ENCODE measurements at places on chromosomes 4 and X. TPM values are rescaled to one million over a fixed set of nuclear protein-coding genes. Genes with fewer than 3 reads are reported as not detected.

Gene SYN1
- 1.2 TPM for total RNA-seq

Gene AGTR2
- not detected for total RNA-seq

Gene ASB11
- total RNA-seq: not detected

DNA sequence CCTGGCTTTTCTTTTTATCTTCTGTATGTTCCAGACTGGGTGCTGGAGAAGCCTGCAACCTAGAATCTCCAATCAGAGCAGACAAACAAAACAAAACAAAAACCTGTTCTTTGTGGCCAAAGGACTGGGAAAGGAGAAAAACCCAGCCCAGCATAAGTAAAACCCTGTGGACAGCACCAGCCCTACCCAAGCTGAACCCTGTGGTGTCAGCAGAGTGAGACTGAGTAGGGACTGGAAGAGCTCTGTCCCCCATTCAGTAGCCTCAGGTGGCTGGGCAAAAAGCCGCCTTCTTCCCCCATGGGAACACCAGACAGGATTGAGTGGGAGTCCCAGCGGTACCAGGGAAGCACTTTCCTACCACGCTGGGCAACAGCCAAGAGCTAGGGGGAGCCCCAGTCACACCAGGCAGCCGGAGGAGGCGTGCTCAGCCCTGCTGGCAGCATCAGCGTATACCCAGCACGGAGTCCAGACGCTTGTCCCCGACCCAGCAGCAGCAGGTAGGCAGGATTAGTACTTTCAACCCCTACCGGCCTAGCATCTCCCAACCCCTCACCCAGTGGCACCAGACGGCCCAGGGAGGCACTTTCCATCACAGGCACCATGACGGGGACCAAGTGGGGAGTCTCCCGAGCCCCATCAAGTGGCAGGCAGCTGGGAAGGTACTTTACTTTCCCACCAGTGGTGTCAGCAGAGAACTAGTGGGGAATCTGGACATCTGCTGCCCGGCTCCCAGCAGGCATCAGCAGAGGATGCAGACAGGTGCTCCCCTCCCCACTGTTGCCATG, 8.6 kb upstream of the JADE3 start:
- no peaks in the 10 kb centered on the region for H3K27me3 ChIP-seq
- no peaks in the 10 kb centered on the region for H3K4me1 ChIP-seq
- DNase-seq: peak; percentile 63
- H3K4me3 ChIP-seq: peak overlapping the region; percentile 47
- no peaks in the 10 kb centered on the region for H3K36me3 ChIP-seq
- H3K27ac ChIP-seq: no peak overlapping the region

DNA sequence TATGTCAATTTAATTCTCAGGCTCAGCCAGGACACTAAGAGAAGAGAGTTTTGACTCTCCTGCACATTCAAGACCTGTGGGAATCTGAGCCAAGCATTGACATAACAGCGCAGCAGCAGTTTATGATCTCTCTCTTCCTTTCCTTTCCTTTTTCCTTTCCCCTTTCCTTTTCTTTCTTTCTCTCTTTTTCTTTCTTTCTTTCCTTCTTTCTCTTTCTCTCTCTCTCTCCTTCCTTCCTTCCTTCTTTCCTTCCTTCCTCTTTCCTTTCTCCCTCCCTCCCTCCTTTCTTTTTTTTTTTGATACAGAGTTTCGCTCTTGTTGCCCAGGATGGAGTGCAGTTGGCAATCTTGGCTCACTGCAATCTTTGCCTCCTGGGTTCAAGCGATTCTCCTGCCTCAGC, 21.6 kb downstream of the SAT1 start:
- no peak for DNase-seq
- H3K27ac ChIP-seq: no peak overlapping the region
- H3K4me1 ChIP-seq: no peaks in the 10 kb centered on the region
- H3K36me3 ChIP-seq: no peaks in the 10 kb centered on the region

Gene CASP3
- 9.8 TPM for total RNA-seq

Gene FRMPD4
- under 0.01 TPM for total RNA-seq

DNA sequence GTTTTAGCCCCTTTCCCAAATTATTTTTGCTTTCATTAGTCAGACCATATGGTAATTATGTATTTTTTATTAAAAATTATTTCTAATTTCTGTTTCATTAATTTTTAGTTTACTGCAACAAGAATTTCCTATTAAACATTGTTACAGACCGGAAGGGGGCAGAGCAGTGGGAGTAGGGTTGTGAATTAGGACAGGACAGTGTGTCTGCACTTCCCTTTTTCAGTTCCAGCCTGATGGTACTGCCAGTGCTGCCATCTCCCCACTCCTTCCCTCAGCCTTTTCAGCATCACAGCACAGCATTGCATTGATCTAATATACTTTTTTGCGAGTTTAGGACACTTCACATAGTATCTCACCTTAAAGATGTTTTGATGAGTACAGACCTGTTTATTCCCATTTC, 76.5 kb downstream of the STIM2 start:
- peaks cover 22% of the 10 kb centered on the region for H3K4me1 ChIP-seq
- H3K36me3 ChIP-seq: no peaks in the 10 kb centered on the region
- H3K27ac ChIP-seq: no peak overlapping the region
- H3K27me3 ChIP-seq: no peaks in the 10 kb centered on the region

DNA sequence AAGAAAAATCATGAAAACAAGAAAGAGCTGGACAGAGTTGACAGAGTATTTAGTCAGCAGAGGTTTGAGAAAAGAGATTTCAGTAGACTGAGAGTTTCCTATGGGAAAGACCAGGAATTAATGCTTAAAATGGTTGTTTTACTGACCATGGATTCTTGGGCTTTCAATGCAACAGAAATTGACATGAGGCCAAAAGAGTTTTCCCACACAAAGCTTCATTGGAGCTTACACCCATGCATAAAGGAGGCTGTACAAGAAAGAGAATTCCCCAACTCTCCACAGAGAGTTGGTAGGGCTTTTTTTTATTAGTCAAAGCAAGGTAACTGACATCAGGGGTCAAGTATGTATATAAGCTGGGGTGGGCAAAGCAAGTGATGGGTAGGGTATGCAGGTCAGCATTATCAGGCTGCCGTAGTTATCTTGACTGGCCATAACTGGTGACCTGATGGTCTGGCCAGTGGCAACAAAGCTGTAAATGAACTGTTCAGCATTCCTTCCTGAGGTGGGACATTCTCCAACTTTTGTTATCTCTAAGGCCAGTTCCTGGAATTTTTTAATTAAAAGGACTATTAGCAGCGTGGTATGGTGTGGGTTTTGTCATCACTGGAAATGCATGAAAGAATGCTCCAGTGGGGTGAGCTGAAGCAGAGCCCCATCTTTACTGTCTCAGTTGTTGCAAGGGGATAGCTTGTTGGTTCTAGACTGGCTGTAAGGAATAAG, 117.0 kb downstream of the ADAM29 start:
- H3K4me3 ChIP-seq: no peak overlapping the region
- DNase-seq: no peak
- H3K4me1 ChIP-seq: no peaks in the 10 kb centered on the region
- H3K27ac ChIP-seq: no peak overlapping the region
- no peaks in the 10 kb centered on the region for H3K27me3 ChIP-seq

Gene SLC4A4
- total RNA-seq: 0.90 TPM

DNA sequence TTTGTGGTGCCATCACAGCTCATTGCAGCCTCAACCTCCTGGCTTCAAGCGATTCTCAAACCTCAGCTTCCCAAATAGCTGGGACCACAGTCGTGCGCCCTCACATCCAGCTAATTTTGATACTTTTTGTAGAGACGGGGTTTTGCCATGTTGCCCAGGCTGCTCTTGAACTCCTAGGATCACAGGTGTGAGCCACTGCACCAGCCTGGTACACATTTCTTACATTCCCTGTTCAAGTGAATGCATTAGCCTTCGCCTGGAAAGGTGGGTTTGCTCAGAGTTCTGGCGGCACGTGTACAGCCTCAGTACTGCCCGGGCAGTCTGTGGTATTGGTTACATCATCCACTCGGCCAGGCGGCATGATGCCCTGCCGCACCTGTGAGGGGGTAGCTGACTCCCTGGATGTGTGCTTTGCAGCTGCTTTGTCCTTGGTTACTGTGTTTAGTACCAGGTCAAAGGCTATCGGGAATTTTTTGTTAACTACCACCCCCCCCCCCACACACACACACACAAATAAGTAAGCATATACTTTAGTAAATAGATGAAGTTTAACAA, 57.1 kb downstream of the TNIP2 start:
- no peaks in the 10 kb centered on the region for H3K27me3 ChIP-seq
- no peak for DNase-seq
- H3K4me1 ChIP-seq: no peaks in the 10 kb centered on the region
- peaks cover 20% of the 10 kb centered on the region for H3K36me3 ChIP-seq
- no peak overlapping the region for H3K4me3 ChIP-seq
- no peak overlapping the region for H3K27ac ChIP-seq

- no peak overlapping the region for H3K27ac ChIP-seq
- no peak for DNase-seq
- no peaks in the 10 kb centered on the region for H3K4me1 ChIP-seq
- no peak overlapping the region for H3K4me3 ChIP-seq
Measured at GRCh38 chr4:90536408-90536807, 409.2 kb downstream of the CCSER1 start.

Gene SUPT20HL1
- 0.42 TPM for total RNA-seq

DNA sequence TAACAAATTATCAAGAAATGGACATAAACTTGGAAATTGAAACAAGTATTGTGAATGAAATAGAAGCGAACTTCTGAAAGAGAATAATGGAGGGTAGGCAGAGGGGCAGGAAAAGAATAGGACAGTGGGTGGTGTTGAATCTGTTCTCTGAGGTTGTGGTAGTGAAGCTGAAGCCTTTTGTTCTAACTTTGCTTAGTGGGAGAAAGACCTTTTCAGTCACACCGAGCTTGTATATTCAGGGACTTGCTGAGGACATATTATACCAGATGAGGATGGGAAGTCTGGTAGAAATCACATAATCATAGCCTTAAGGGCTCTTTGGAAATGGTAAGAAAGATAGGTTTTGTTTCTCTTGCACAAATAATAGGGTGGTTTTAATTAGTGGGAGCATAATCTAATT, 115.4 kb upstream of the NDST4 start:
- H3K27me3 ChIP-seq: no peaks in the 10 kb centered on the region
- no peak overlapping the region for H3K4me3 ChIP-seq
- H3K4me1 ChIP-seq: no peaks in the 10 kb centered on the region
- DNase-seq: no peak

Data from tibial nerve (tissue), 4 donors.